Neural progenitor cell (in vitro differentiated cells): ENCODE measurements at places on chromosomes 7 and 10. TPM values are rescaled to one million over a fixed set of nuclear protein-coding genes. Genes with fewer than 3 reads are reported as not detected.

DNA sequence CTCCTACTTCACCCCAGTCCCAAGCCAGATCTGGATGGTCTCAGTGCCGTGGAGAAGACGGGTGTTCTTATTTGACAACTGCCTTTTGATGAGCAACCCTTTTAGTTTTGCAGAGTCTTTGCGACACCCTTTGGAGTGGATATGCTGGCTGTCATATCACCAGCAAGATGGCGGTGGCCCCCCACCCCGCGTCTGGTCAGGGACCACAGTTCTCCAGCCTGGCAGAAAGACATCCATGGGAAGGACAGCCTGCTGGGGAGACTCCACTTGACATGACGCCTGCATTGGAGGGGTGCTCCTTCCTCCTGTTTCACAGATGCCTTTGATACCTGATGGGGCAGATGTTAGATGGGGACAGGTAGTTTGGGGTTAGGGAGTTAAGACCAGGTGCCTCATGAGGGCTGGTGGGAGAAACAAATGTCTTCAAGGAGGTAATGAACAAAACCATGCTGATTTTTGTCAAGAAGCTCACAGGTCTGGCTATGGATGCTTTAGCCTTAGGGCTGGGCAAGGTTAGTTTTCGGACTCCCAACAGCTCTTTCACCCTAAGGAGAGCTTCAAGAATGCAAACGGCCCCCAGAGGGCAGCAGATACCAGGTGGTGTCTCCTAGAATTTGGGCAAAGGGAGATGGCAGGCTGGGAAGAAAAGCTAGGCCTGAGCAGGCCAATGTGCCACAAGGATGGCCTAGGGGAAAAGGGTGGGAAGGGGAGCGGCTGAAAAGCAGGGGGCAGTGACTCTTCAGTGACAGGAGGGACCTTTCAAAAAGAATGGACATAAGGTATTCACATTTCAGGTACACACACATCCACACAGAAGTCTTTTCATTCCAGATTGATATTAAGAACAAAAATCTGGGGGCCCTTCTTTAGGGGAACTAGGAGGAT lies 95.2 kb downstream of the CLEC2L start:
- no peak overlapping the region for H3K27ac ChIP-seq
- no peaks in the 10 kb centered on the region for H3K27me3 ChIP-seq
- no peak overlapping the region for H3K4me3 ChIP-seq

GRCh38 chr7:27148756-27149641 lies 1.4 kb upstream of the HOXA6 start:
- no peaks in the 10 kb centered on the region for H3K4me1 ChIP-seq
- H3K27ac ChIP-seq, result no peak overlapping the region
- DNase-seq, result no peak
- H3K4me3 ChIP-seq, result no peak overlapping the region

DNA sequence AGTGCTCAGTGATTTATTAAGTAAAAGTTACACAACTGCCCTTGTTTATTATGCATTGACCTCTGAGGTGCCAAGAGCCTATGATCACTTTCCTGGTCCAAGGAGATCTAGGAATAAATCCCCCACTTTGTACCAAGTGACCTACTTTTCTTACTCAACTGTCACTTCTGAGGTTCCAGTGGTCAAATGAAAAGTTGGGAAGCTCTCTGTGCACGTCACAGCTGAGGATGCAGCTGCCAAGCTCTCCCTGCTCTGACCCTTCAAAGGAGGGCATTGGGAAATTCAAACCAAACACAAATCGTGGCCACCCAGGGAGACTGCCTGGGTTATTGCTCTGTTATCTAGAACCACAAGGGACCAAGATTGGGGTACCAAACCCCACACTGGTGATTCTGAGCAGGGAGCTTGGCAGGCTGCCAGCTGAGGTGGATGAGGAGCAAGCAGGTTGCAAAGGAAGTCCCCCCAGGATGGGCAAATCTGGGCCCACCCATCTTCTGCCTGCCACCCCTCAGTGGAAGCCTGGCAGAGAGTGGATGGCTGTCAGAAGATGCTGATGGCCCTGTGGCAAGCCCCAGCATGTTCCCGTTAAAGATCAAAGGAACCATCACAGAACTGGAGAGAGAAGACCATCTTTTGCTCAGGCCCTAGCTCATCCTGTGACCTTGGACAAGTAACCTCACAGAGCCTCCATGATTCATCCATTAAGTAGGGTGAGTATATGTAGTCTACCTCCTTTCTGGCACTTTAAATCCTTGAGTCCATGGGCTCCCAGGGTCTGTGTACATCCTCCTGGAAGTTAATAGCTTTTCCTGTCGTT lies 106.8 kb downstream of the PPP1R3C start:
- H3K27me3 ChIP-seq, result no peaks in the 10 kb centered on the region
- H3K4me3 ChIP-seq, result no peak overlapping the region
- H3K4me1 ChIP-seq, result no peaks in the 10 kb centered on the region
- H3K27ac ChIP-seq, result no peak overlapping the region

DNA sequence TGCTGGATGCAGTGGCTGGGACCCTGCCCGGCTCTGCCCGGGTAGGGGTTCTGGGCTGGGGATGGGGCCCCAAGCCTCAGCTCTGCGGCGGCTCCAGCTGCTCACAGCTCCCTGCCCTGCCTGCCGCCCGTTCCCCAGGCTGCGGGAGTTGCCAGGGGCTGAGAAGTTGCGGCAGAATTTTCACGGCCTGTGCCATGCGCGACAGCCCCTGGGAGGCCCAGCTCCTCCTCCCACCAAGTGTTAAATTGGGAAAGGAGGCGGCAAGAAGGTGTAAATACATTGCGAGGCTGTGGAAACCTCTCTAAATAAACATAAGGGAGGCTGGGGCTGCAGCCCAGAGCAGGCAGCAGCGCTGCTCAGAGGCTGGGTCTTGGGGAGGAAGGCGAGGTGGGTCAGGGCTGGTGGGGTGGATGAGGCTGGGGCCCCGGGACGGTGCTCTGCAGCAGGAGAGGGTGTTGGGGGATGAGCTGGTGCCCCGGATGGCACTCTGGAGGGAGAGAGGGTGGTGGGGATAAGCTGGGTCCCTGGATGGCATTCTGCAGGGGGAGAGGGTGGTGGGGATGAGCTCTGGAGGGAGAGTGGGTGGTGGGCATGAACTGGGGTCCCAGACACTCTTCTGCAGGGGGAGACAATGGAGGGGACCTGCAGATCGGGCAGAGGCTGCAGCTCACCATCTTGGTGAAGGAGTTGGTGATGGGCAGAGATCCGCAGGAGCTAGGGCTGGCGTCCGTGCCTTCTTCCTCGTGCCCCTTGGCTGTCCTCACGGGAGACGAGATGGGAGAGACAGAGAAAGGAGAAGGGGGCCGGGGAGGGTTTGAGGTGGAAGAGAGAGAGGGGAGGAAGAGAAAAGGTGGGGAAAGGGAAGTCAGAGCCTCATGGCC lies 85.5 kb upstream of the GNA12 start:
- H3K27me3 ChIP-seq, result no peaks in the 10 kb centered on the region
- H3K27ac ChIP-seq, result no peak overlapping the region
- no peaks in the 10 kb centered on the region for H3K36me3 ChIP-seq
- no peak overlapping the region for H3K4me3 ChIP-seq
- no peak for DNase-seq

DNA sequence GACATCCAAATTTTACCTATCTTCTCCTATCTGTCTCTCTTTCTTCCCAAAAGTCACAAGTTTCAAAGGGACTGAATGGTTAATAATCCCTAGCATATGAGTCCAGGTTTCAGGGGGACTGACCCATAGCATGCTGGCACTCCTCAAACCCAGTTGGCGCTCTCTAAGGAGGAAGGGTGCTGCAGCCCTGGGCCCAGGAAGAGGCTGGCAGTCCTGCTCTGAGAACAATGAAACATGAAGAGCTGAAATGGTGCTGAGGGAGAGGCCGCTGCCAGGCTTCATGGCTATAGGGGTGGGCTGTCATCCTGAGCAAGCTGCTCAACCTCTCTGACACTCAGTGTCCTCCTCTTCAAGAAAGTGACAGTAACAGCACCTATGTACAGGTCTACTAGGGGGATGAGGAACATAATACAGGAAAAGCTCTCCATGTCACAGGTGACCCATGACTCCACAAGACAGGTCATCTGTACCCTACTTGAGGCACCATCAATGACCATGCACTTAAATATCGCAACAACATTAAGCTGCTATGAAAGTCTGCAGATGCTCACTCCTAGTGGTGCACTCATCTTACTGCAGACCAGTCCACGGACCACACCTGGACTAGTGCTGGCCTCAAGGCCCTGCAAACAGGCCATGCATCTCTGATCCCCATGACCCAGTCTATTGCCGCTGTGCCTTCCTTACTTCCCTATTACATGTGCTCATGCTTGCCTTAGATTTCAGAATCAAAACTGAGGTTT lies 17.0 kb downstream of the COBL start:
- DNase-seq, result no peak
- H3K36me3 ChIP-seq, result no peaks in the 10 kb centered on the region
- H3K4me3 ChIP-seq, result no peak overlapping the region
- no peak overlapping the region for H3K27ac ChIP-seq
- H3K27me3 ChIP-seq, result no peaks in the 10 kb centered on the region

DNA sequence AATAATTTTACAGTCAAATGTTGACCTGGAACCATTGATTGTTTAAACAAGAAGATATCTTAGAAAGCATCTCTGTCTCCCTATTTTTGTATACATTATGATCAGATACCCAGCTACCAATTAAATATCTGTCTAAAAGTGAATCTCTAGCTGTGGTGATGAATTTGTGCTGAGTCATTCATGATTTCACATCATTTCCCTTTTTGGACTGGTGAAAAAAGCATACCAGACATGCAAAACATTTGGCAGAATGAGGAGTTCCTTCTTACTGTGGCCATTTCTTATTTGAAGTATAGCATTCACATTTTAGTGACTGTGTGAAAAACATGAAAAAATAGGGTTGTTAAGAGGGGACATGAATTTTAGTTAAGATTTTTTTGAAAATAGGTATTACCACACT lies 98.0 kb upstream of the GATA3 start:
- H3K27ac ChIP-seq, result no peak overlapping the region
- no peak for DNase-seq
- H3K36me3 ChIP-seq, result no peaks in the 10 kb centered on the region
- no peaks in the 10 kb centered on the region for H3K4me1 ChIP-seq
- no peak overlapping the region for H3K4me3 ChIP-seq

DNA sequence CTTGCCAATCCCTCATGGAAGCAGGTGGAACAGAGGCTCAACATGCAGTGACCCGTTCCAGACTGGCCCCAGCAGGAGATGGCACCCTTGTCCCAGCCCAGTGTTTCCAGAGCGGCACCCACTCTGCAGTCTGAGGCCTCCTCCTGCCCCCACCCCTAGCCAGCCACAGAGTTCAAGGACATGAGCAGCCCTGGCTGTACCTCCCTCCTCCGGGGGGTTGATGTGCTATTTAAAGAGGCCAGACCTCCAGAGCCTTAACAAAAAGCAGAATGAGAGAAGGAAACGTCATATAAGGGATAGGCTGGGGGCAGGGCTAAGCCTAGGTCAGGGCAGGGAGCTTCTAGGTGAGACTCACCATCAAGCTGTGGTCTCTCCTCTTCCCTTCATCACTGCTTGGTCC lies 115.7 kb upstream of the NANOS1 start:
- no peak overlapping the region for H3K4me3 ChIP-seq
- DNase-seq, result no peak
- H3K36me3 ChIP-seq, result no peaks in the 10 kb centered on the region
- no peak overlapping the region for H3K27ac ChIP-seq
- H3K27me3 ChIP-seq, result no peaks in the 10 kb centered on the region

GRCh38 chr7:47901542-47901941 lies 46.7 kb downstream of the PKD1L1 start:
- H3K27ac ChIP-seq, result peak overlapping the region; percentile 51
- H3K4me3 ChIP-seq, result no peak overlapping the region
- peak; percentile 41 for DNase-seq
- H3K36me3 ChIP-seq, result no peaks in the 10 kb centered on the region

- no peak overlapping the region for H3K4me3 ChIP-seq
- no peaks in the 10 kb centered on the region for H3K27me3 ChIP-seq
Measured at GRCh38 chr10:59873896-59874295, 32.5 kb downstream of the CCDC6 start.

GRCh38 chr7:44922351-44922694 lies 37.0 kb upstream of the PURB start:
- no peak overlapping the region for H3K4me3 ChIP-seq
- no peaks in the 10 kb centered on the region for H3K27me3 ChIP-seq
- no peaks in the 10 kb centered on the region for H3K4me1 ChIP-seq

GRCh38 chr10:44952779-44953231 lies 6.8 kb upstream of the RASSF4 start:
- no peak for DNase-seq
- peaks cover under 1% of the 10 kb centered on the region for H3K4me1 ChIP-seq
- no peaks in the 10 kb centered on the region for H3K27me3 ChIP-seq
- H3K4me3 ChIP-seq, result no peak overlapping the region

DNA sequence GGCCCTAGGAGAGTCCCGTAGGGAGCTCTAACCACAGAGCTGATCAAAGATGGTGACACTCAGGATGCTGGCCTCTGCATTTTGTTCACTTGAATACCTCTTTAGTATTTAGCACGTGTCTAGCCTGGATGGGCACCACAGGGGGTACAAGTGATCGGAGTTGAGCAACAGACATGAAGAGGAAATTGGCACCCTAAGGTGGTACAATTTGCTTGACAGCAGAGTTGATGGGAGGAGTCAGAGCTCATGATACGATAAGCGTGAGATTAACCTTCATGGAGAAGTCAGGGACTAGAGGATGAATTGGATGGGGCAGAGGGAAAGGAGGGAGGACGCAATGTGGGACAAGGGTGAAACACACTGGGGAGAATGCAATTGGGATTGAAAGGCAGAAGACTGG lies 9.9 kb upstream of the ZNF212 start:
- H3K36me3 ChIP-seq, result no peaks in the 10 kb centered on the region
- no peak overlapping the region for H3K27ac ChIP-seq
- H3K27me3 ChIP-seq, result no peaks in the 10 kb centered on the region
- H3K4me1 ChIP-seq, result peaks cover 4% of the 10 kb centered on the region

DNA sequence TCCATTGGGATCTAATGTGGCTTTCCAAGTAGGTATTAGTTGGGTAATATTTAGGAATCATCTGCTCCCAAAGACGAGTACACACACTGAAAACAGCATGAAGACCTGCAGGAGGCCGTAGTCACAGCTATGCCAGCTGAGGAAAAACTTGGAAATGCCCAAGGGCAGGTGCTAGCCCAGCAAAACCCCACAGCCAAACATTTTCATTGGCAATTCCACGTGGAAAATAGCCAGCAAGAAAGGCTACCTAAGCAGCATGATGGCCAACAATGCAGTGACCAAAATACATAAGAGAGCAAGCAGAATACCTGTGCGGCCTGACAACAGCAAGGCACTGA lies 32.7 kb downstream of the DOCK4 start:
- no peak overlapping the region for H3K27ac ChIP-seq
- no peak for DNase-seq
- H3K4me1 ChIP-seq, result peaks cover 7% of the 10 kb centered on the region
- no peaks in the 10 kb centered on the region for H3K27me3 ChIP-seq
- no peak overlapping the region for H3K4me3 ChIP-seq

DNA sequence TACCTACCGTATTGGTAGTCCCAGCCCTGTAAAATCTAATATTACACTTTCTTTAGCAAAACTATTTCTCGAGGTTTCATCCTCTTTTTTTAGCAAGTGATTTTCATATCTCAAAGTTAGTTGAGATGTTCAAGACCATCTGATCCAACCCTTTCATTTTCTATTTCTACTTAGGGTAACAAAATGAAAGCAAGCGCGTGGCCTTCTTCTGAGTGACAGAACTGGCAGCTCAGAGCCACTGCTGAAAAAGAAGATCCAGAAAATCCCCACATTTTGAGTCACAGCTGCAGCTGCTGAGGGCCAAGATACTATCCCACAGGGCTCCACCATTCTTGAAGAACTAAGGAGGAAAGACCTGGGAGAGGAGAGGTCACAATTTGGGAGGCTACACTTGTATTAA lies 24.8 kb upstream of the ZNF800 start:
- no peak overlapping the region for H3K4me3 ChIP-seq
- no peaks in the 10 kb centered on the region for H3K4me1 ChIP-seq
- no peak for DNase-seq

The EPHB4 gene
- 66.5 and 106 TPM in 2 replicates for total RNA-seq

The LRRN3 gene
- total RNA-seq, result 1.7 and 2.4 TPM in 2 replicates

The NRG3 gene
- 1.9 and 3.8 TPM in 2 replicates for total RNA-seq

The HUS1 gene
- total RNA-seq, result 31.2 and 48.7 TPM in 2 replicates

The NOM1 gene
- 10.9 and 18.5 TPM in 2 replicates for total RNA-seq

The ABCC2 gene
- 0.25 and 0.26 TPM in 2 replicates for total RNA-seq
